ENCODE measurements at places on chromosomes 5 and 9. TPM values are rescaled to one million over a fixed set of nuclear protein-coding genes. Genes with fewer than 3 reads are reported as not detected.

DNA sequence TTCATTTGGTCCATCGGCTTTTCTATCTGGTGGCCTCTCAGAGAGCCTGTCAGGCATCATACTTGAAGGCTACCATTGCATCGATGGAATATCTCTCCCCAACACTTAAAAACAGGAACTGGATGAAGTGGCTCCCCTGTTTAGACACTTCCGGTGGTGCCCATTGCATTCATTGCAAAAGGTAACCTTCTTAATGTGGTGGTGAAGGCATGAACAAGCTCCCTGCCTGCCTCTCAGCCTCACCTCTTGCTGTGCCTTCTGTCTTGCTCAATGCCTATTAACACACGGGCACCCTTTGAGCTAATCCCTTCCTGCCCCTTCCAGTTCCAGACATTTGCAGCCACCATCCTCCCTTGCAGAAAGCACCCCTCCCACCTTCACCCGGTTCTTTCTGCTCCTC is 233.1 kb upstream of the MSX2 start:
- H3K27ac ChIP-seq, result no peak overlapping the region
- H3K4me1 ChIP-seq, result no peaks in the 10 kb centered on the region
- DNase-seq, result no peak
- peaks cover 52% of the 10 kb centered on the region for H3K27me3 ChIP-seq

ZNF354B gene
- 11.2 TPM for total RNA-seq

SHLD3 gene
- total RNA-seq, result 1.9 TPM

DNA sequence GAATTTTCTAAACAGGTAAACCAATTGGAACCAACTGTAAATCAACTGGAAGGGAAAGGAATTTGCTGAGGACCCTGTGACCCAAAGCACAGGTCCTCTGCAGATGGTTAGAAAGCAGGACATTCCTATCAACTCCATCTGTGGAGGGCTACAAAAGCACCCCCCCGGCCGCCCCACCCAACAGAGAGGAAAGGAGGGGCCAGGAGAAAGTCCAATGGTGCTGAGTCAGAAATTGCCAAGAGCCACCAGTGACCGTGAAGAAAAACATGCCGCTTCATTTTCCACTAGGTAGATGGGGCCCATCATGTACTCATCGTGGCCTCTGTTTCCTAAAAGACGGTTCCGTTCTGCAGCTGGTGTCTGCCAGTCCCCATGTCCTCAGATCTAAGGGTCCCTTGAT is 66.3 kb downstream of the RAPGEF1 start:
- peaks cover 37% of the 10 kb centered on the region for H3K4me1 ChIP-seq
- H3K4me3 ChIP-seq, result no peak overlapping the region
- H3K27ac ChIP-seq, result no peak overlapping the region
- no peak for DNase-seq
- no peaks in the 10 kb centered on the region for H3K27me3 ChIP-seq
- H3K36me3 ChIP-seq, result no peaks in the 10 kb centered on the region

DNA sequence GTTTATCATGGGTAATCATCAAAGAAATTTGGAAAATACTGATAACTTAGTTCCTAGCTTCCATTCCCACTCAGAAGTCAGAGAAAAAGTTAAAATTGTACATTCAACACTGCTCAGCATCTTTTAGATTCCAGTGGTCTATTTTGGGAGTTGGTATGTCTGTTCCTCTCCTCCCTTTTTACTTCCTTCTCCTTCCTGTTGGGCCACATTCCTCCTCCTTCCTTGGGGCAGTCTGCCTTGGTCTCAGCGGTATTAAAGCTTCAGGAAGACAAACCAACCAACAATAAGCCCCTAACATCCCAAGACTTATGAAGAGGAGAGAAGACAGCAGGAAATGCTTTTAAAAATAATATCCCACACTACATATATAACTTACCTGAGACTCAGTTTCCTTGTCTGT is 49.9 kb upstream of the SSBP2 start:
- H3K4me1 ChIP-seq, result peaks cover 25% of the 10 kb centered on the region
- DNase-seq, result peak; percentile 76
- no peaks in the 10 kb centered on the region for H3K36me3 ChIP-seq
- no peak overlapping the region for H3K4me3 ChIP-seq
- H3K27me3 ChIP-seq, result no peaks in the 10 kb centered on the region
